ENCODE measurements at places on chromosomes 16 and 17.
A peak's percentile ranks its signal among the peaks of the same experiment; 100 is the strongest.

GRCh38 chr16:70395345-70395901 lies 43.5 kb downstream of the ST3GAL2 start:
- H3K27me3 ChIP-seq, result no peaks in the 10 kb centered on the region
- H3K4me3 ChIP-seq, result no peak overlapping the region
- H3K4me1 ChIP-seq, result no peaks in the 10 kb centered on the region
- H3K36me3 ChIP-seq, result no peaks in the 10 kb centered on the region
- no peak overlapping the region for H3K27ac ChIP-seq
- DNase-seq, result peak; percentile 64

- no peak overlapping the region for H3K4me3 ChIP-seq
- H3K27ac ChIP-seq, result no peak overlapping the region
These were observed 1.9 kb upstream of the RPL26 start for GRCh38 chr17:8384801-8385378.

DNA sequence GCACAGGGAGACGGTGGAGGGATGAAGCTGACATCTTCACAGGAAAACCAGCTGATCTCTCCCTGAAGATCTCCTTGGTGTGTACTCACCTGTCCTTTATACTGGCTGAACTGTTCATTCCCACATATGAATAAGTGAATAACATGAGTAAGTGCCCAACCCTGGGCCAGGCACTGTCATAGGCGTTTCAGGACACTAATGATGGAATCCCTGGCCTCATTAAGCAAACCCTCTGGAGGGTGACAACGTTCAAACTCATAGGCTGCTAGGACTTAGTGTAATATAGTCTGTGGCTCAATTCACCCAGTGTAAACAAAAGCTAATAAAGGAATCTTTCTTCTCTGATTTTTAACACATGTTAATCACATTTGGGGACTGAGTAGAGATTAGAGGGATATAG lies 24.5 kb downstream of the GAS7 start:
- H3K27ac ChIP-seq, result no peak overlapping the region
- H3K4me1 ChIP-seq, result no peaks in the 10 kb centered on the region
- H3K4me3 ChIP-seq, result no peak overlapping the region
- DNase-seq, result no peak
- H3K36me3 ChIP-seq, result no peaks in the 10 kb centered on the region

DNA sequence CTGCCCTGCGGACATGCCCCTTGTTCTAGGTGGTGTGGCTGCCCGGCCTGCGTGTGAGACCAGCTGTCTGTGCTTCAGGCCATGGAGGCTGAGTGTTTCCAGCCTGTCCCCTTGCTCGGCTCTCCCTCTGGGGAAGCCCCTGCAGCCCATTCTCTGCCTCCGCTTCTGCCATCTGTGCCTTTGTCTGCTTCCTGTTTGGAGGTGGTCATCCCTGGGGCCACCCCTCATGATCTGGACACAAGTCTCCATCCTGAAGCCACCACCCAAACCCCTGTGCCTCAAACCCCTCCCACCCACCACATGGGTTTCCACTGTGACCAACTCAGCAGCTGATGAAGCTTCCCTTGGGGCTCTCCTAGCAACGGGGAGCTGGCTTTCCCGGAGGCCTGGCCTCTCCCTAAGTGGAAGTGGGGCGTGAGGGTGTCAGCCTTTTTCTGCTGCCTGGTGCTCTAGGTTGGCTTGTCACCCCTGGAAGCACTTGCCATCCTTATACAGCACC lies 184.9 kb downstream of the SEC14L1 start:
- H3K4me3 ChIP-seq, result no peak overlapping the region
- DNase-seq, result no peak
- peaks cover 35% of the 10 kb centered on the region for H3K4me1 ChIP-seq
- H3K36me3 ChIP-seq, result no peaks in the 10 kb centered on the region
- H3K27me3 ChIP-seq, result no peaks in the 10 kb centered on the region

DNA sequence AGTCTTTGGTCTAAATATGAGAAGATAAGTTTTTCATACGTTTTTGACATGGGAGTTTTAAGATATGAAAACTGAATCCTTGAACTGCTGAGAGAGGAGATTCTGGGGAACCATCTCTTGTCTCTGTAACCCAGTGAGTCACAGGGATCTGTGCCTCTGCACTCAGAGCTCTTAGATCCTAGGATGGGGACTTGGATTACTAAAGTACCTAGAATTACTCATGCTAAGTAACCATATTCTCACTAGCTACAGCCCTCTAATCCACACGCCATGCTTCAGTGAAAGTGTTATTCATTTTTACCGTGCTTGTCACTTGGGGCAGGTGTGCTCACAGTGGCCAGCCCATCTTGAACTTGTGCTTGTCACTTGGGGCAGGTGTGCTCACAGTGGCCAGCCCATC lies 2.0 kb downstream of the MRM3 start:
- no peak overlapping the region for H3K4me3 ChIP-seq
- 0 out of 2 replicates have a peak, but pooled peaks cover under 1% of the 10 kb centered on the region for H3K36me3 ChIP-seq
- H3K4me1 ChIP-seq, result peaks cover 12% of the 10 kb centered on the region
- no peaks in the 10 kb centered on the region for H3K27me3 ChIP-seq
